ENCODE measurements at places on chromosomes 4 and X.

- DNase-seq = no peak
Measured at GRCh38 chrX:139738581-139738980, 30.6 kb upstream of the MCF2 start.

GRCh38 chrX:63746278-63746677 is 38.7 kb downstream of the ARHGEF9 start:
- DNase-seq = no peak

DNA sequence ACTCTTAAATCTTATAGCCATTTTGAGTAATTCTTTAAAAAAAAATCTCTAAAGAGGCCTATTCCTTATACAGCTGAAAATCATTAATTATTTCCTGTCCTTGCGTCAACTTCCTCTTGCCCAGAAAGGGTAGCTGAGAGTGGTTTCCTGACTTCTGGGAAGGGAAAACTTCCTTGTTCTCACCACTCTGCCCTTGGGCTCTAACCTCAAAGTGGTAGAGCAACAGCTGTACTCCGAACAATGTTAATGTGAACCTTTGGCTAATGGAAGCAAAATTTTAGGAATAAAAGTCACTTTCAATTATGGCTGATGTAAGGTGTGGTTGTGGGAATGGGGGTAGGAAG is 15.3 kb downstream of the KLHL2 start:
- DNase-seq = no peak

- DNase-seq = no peak
Measured at GRCh38 chrX:119290476-119290875, 54.4 kb downstream of the PGRMC1 start.

- no peak for DNase-seq
Measured at GRCh38 chr4:1170976-1171310, 1.4 kb downstream of the SPON2 start.

DNA sequence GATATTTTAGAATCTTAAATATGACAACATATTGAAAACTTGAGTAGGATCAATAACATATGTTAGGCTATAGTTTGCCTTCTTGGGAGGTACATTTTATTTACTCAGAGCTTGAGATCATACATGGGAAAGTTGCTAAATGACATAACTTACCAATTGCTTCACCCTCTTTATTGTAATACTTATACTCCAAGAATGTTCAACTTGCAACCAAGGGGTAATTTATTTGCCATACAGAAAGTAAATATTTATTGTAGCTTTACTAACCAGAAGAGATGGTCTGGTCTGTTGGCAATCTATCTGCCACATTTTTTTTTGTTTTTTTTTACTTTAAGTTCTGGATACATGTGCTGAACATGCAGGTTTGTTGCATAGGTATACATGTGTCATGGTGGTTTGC is 426.6 kb downstream of the ARHGAP24 start:
- no peak for DNase-seq

GRCh38 chrX:113790987-113791386 is 792.9 kb upstream of the HTR2C start:
- no peak for DNase-seq

- DNase-seq = peak; percentile 98
Measured at GRCh38 chr4:158314756-158315487, 104.6 kb downstream of the TMEM144 start.

DNA sequence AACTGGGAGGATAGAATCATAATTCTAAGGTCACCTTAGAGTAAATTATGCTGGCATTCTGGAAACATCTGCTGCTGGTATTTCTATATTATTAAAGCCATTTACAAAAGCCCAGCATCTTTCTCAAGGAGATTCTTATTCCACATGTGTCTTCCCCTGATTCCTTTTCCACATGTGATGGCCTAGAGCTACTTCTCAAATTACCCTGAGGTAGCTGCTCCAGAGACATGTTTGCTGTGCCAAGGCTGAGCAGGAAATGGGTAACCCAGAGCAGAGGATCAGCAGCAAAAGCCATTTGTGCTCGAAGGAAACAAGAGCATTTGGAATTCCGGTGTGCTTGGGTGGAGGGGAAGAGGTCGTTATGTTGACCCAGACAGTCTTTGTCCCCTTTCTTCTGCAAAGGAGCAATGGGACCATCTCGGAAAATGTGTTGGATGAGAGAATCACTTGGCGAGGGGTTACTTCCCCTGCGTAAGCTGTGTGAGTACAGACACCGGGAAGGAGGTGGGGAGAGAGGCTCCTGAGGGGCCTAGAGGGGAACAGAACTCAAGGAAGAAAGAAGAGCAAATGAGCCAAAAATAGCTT is 24.6 kb downstream of the TSC22D3 start:
- no peak for DNase-seq

GRCh38 chrX:103640401-103641155 is 11.8 kb downstream of the TCEAL1 start:
- no peak for DNase-seq

GRCh38 chr4:10727140-10727880 is 42.7 kb upstream of the CLNK start:
- DNase-seq = no peak

DNA sequence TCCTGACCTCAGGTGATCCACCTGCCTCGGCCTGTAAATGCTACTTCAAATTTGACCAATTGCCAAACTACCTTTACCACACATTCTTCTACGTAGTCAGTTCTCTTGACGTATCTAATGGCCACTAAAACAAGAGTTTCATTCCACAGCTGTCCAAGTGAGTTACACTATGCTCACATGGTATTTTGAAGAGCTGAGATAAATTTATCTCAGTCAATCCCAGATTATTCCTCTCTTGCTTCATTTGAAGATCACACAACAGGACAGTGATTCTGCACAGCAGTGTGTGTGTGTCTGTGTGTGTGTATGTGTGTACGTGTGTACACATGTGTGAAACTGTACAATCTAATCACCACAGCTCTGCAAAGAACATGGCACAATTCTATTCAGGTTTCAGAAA is 133.4 kb downstream of the APBB2 start:
- DNase-seq = no peak

GRCh38 chr4:10121568-10122208 is 5.1 kb upstream of the WDR1 start:
- DNase-seq = no peak

GRCh38 chr4:128553686-128554515 is 255.6 kb upstream of the JADE1 start:
- DNase-seq = no peak

- DNase-seq = no peak
Measured at GRCh38 chrX:106891762-106892460, 11.2 kb downstream of the RIPPLY1 start.

DNA sequence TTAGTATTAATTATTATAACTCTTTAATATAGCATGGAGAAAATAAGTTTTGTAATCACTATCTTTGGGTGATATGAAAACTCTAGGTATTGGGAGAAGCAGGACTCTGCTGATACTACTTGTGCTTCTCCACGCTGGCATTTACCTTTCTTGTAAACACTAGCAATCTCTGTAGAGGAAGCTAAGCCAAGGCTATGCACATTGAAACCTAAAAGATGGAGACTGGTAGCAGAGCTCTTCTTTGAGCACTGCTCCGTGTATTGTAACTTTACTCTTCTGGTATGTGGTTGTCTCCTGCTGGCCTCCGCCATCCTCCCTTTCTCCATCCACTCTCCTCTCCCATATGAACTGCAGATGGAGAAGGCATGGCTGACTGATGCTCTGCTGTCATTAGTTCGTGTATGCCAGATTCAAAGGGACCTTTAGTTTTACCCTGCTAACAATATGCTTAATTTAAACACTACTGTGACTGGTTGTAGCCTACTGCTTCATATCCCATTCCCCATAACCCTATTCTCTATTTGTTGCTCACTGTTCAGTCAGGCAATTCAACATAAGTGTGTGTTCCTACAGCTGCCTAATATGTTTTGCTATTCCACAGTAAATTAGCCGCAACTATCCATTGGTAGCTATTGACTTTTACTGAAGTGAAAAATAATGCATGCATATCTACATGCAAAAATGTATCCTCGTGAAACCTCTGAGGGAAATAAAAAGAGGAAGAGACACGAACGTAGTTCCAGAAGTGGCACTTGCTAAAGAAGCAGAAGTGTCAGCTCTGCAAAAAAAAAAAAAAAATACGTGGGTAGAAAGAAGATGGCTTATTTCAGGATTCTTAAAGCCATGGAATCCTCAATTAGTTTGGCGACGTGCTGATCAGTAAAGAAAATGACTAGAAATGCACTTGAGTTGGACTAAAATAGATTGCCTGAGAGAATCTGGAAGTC is 55.6 kb upstream of the CCSER1 start:
- DNase-seq = no peak

All from BJ (cell line).